ENCODE measurements at places on chromosomes 3 and 15.

DNA sequence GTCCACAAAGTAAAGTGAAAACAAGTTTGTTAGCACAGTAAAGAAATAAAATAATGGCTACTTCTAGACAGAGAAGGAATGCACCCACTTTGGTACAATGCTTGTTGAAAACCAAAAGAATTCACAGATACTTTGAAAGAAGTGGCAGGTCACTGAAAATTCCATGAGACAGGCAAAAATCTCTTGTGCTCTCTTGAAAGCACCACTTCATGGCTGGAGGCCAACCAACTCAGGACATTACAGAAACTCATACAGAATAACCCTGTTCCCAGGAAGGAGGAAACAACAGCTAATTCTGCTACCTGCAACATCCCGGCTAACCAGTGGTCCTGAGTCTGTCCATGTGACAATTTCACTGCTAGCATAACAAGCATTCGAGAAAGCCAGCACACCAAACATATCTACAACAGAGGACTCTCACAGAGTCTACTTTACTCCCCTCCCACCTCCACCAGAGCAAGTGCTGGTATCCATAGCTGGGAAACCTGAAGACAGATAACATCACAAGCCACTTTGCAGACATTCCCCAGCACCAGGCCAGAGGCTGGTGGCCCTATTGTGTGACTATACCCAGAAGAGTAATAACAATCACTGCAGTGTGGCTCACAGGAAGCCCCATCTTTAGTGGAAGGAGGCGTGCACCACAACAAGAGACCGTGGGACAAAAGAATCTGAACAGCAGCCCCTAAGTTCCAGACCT is 255.3 kb upstream of the SLITRK3 start:
- no peak for DNase-seq

GRCh38 chr15:64288999-64289398 is 67.0 kb downstream of the CSNK1G1 start:
- peak; percentile 23 for DNase-seq

DNA sequence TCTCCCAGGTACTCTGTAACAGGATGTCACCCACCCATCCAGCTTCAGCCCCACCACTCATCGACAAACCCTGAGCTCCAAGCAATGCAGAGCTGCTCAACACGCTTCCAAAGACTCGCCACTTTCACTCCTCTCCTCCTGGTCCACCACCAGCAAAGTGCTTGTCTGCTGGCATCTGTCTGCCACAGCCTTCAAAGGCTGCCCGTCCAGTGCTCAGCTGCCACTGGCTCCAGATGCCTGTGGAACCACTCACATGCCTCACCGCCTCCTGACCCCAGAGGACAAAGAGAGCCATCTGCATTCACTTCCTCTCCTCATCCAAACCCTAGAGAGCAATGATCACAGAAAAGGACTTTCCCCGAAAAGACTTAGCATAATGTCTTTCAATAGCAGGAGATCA is 109.5 kb upstream of the OCA2 start:
- DNase-seq, result no peak

DNA sequence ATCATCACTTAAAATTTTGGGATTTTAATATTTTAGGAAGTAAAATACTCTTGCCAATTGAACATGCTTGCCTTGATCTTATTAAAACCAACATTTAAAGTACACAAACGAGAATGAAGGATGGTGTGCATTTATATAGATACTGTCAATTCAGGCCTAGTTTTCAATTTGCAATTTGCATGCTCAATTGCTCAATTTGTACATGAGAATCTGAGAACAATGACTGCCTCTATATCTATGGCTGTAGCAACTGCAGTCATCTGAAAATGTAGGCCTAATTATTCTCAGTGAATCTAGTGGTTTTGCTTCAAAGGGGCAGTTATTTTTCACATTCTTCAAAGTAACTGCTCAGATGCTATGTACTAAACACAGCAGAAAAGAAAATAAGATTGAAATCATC is 18.8 kb downstream of the ZBBX start:
- no peak for DNase-seq

Data from fibroblast of skin of scalp (primary cell).